Progenitor cell of endocrine pancreas (in vitro differentiated cells): ENCODE measurements at places on chromosomes 2 and 18. TPM values are rescaled to one million over a fixed set of nuclear protein-coding genes. Genes with fewer than 3 reads are reported as not detected.

GRCh38 chr2:120189189-120189588, 34.0 kb downstream of the TMEM185B start:
- no peak for DNase-seq

TUBA4B gene
- not detected in 2 replicates for total RNA-seq

- DNase-seq = no peak
Observed at GRCh38 chr18:46265196-46266156, 161.3 kb downstream of the HAUS1 start.

POTEJ gene
- 0.19 and 0.24 TPM in 2 replicates for total RNA-seq

DNA sequence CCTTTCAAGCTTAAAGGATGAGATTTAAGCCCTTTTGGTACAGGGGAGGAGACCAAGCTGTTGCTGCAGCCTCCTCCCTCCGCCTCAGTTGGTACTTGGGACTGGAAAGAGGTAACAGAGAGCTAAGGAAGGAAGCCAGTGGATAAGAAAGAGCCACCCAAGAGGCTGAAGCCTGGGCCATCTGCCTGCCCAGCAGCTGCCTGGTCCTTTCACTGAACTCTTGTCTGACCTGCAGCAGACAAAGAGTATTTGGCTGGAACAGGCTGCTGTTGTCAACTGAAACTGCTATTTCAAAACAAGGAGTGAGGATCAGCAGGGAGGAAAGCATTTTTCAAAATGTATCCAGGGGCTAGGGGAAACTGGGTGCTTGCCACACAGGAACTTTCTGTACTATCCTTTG, 30.3 kb downstream of the TNS1 start:
- no peak for DNase-seq
